ENCODE measurements at places on chromosomes 3 and 15. TPM values are rescaled to one million over a fixed set of nuclear protein-coding genes. Genes with fewer than 3 reads are reported as not detected.

The LIPC gene
- total RNA-seq = 0.86 TPM

The TMEM40 gene
- total RNA-seq = not detected

The IL17RC gene
- total RNA-seq = 42.8 TPM

The ITPKA gene
- total RNA-seq = 1.6 TPM

The EPHA3 gene
- total RNA-seq = under 0.01 TPM

The TICRR gene
- total RNA-seq = 5.2 TPM

The LRRC57 gene
- 19.9 TPM for total RNA-seq

The DET1 gene
- 7.8 TPM for total RNA-seq

The PLA2G4B gene
- 1.3 TPM for total RNA-seq

The CPN2 gene
- not detected for total RNA-seq

Measured in fibroblast of villous mesenchyme (primary cell).